Astrocyte (in vitro differentiated cells and primary cell): ENCODE measurements at places on chromosomes 6 and 20. TPM values are rescaled to one million over a fixed set of nuclear protein-coding genes. Genes with fewer than 3 reads are reported as not detected.

Gene CDSN
- 0.22 and 0.27 TPM in 2 replicates for total RNA-seq

DNA sequence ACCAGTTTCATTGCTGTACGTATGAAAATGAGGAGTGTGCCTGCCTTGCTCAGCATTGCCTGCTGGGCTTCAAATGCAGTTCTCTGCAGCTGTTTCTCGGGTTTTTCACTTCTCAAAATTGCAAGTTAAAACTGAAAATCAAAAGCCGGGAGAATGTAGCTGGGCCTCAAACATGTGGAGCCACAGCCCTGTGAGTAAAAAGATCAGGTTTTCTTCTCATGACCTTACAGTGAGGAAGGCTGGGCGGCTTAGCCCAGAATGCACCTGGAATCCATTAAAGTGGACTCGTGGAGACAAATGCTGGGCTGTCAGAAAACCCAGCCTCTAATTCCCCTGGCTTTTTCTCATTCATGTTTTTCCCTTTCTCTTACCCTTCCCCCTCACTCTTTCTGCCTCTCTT lies 34.4 kb downstream of the DSE start:
- no peaks in the 10 kb centered on the region for H3K27me3 ChIP-seq
- H3K27ac ChIP-seq: peak overlapping the region; percentile 5
- H3K4me1 ChIP-seq: peaks cover 22% of the 10 kb centered on the region
- no peak overlapping the region for H3K4me3 ChIP-seq
- H3K36me3 ChIP-seq: peaks cover 4% of the 10 kb centered on the region

Gene NOL4L
- 35.5 and 43.0 TPM in 2 replicates for total RNA-seq

DNA sequence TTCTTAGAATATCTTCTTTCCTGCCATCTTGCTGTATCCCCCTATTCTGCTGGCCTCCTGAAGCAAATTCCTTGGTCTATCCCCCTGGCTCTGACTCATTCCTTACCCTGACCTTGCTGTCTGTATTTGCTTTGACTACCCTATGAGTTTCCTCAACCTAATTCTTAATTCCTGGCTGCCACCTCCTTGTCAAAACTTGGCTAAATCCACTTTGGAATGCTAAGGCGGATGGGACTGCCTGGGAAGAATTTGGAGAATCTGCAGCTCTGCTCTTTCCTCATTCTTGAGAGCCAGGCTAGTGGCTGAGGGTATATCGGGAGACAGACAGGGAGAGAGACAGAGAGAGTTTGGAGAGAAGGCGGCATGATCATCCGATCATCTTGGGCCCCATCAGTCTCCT lies 24.4 kb downstream of the CAP2 start:
- H3K4me1 ChIP-seq: peaks cover 50% of the 10 kb centered on the region
- peak; percentile 98 for DNase-seq
- H3K36me3 ChIP-seq: no peaks in the 10 kb centered on the region
- H3K4me3 ChIP-seq: peak overlapping the region; percentile 55
- H3K27me3 ChIP-seq: no peaks in the 10 kb centered on the region

- no peak overlapping the region for H3K4me3 ChIP-seq
- peaks cover 46% of the 10 kb centered on the region for H3K27me3 ChIP-seq
- H3K27ac ChIP-seq: no peak overlapping the region
Observed at GRCh38 chr20:3081641-3082040, 2.9 kb downstream of the AVP start.

- no peak overlapping the region for H3K4me3 ChIP-seq
- peaks cover 9% of the 10 kb centered on the region for H3K27me3 ChIP-seq
- H3K36me3 ChIP-seq: no peaks in the 10 kb centered on the region
- DNase-seq: no peak
- no peak overlapping the region for H3K27ac ChIP-seq
Observed at GRCh38 chr6:137031122-137031521, 13.6 kb downstream of the IL20RA start.

Gene MEI4
- 0.54 and 0.58 TPM in 2 replicates for total RNA-seq

- no peaks in the 10 kb centered on the region for H3K36me3 ChIP-seq
- peaks cover 23% of the 10 kb centered on the region for H3K4me1 ChIP-seq
- H3K4me3 ChIP-seq: no peak overlapping the region
- H3K27me3 ChIP-seq: peaks cover 3% of the 10 kb centered on the region
Observed at GRCh38 chr20:39893003-39893685, 795.9 kb downstream of the MAFB start.

DNA sequence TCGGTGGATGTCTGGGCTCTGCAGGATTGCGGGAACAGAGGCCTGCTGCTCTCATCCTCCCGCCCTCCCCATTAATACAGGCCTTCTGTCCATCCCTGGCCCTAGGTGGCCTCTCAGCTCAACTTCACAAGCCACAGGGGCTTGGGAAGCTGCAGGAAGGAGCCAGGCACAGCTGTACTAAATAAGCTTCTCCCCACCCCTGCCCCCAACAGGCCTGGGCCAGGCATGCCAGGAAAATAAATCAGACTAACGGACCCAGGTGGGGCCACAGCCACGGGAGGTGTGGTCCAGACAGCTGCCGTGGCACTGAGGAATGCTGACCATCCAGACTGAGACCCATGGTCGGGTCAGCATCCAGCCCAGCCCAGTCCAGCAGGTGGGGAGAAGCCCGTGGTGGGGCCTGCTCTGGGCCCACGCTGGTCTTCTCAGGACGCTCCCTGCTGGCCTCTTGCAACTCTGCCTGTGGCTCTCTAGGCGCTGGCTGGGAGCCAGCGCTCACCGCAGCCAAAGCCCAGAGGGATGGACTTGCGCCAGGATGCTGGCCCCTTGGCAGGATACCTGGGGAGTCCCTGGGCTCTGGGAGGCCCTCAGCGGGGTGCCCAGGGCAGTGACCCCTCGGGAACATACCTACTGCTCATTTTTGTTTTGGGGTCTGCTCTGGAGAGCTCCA lies 8.6 kb upstream of the YTHDF1 start:
- H3K4me1 ChIP-seq: peaks cover 26% of the 10 kb centered on the region
- DNase-seq: peak; percentile 64
- no peaks in the 10 kb centered on the region for H3K36me3 ChIP-seq
- peak overlapping the region; percentile 37 for H3K27ac ChIP-seq
- H3K27me3 ChIP-seq: peaks cover 6% of the 10 kb centered on the region

Gene HNF4A
- not detected in 2 replicates for total RNA-seq
